Dorsolateral prefrontal cortex (tissue), 122 donors: ENCODE measurements at places on chromosomes 7 and 10. TPM values are rescaled to one million over a fixed set of nuclear protein-coding genes. Genes with fewer than 3 reads are reported as not detected.

Gene UTF1
- total RNA-seq, result not detected

Gene VWA2
- 2.7 TPM for total RNA-seq

Gene IGF2BP3
- 6.7 TPM for total RNA-seq

Gene PLCE1
- 8.2 TPM for total RNA-seq

Gene SLC13A4
- total RNA-seq, result 0.49 TPM

Gene FKBP9
- 74.5 TPM for total RNA-seq

Gene NXPH1
- 12.5 TPM for total RNA-seq

- DNase-seq, result no peak
These were observed 95.3 kb upstream of the CYP26C1 start for GRCh38 chr10:92965314-92965713.

DNA sequence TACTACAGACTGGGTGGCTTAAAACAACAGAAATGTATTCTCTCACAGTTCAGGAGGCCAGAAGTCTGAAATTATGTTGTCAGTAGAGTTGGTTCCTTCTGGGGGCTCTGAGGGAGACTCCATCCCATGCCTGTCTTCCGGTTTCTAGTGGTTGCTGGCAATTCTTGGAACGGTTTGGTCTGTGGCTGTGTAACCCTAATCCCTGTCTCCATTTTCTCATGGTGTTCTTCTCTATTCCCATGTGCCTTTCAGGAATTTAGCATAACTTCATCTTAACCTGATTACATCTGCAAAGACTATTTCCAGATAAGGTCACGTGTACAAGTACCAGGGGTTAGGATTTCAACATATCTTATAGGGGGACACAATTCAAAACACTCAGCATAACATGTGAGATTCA, 73.2 kb downstream of the FAM241B start:
- no peak for DNase-seq

DNA sequence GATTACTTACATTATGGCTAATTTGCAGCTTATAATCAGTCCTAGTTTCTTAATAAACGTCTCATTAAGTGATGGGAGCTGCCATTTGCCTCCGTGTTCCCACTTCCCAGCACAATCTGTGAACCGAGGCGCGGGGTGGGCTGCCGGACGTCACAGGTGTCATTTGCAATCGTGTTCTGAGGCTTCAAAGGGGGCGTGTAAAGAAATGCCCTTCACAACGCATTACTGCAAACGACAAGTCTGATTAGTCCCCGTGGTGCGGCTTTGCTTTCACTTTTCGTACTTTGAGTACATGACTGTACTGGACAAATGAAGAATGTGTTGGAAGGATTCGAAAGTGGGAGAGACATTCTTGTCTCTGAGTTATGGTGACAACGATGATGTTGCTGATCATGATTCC, 614.2 kb upstream of the ADARB2 start:
- DNase-seq, result no peak

DNA sequence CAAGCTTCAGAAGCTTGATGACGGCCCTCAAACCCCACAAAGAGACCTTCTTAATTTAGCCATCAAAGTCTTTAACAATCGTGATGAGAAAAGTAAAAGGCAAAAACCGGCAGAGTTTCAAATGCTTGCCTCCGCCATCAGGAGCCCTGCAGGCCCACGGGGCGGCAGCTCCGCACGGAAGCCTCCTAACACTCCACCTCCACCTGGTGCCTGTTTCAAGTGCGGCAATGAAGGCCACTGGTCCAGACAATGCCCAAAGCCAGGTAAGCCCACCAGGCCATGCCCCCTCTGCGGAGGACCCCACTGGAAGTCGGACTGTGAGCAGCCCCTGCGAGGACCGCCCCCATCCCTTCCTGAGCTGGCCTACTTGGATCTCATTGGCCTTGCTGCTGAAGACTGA, 43.6 kb downstream of the CBX3 start:
- no peak for DNase-seq

DNA sequence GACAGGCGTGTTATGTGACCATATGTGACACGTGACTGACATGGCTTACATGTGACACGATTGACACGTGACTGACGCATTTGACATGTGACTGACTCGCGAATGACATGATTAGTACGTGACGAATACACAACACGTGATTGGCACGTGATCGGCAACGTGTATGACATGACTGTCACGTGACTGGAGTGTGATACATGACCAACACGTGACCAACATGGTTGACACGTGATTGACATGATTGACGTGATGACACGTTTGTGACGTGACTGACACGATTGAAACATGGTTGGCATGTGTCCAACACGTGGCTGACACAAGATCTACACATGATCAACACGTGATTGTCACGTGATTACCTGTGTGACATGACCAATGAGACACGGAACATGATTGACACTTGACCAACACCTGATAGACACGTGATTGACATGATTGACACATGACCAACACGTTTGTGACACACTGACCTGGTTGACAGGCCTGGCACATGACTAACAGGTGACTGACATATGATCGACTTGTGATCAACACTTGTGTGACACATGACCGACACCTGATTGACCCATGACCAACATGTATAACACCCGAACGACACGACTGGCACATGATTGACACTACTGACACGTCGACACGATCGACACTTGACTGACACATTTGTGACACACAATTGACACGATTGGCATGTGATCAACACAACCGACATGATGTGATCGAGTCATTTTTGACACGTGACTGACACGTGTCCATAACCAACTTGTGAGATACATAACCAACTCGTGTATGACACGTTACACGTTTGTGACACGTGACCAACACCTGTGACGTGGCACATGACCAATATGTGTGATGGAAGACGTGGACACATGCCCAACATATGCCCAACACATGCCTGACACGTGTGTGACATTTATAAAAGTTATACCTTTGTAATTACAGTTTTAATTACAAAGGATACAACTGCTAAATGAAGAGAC, 21.1 kb downstream of the CRPPA start:
- DNase-seq, result no peak

GRCh38 chr7:120442838-120443237, 169.9 kb downstream of the KCND2 start:
- no peak for DNase-seq

GRCh38 chr7:7861211-7861633, 107.4 kb upstream of the GLCCI1 start:
- no peak for DNase-seq

DNA sequence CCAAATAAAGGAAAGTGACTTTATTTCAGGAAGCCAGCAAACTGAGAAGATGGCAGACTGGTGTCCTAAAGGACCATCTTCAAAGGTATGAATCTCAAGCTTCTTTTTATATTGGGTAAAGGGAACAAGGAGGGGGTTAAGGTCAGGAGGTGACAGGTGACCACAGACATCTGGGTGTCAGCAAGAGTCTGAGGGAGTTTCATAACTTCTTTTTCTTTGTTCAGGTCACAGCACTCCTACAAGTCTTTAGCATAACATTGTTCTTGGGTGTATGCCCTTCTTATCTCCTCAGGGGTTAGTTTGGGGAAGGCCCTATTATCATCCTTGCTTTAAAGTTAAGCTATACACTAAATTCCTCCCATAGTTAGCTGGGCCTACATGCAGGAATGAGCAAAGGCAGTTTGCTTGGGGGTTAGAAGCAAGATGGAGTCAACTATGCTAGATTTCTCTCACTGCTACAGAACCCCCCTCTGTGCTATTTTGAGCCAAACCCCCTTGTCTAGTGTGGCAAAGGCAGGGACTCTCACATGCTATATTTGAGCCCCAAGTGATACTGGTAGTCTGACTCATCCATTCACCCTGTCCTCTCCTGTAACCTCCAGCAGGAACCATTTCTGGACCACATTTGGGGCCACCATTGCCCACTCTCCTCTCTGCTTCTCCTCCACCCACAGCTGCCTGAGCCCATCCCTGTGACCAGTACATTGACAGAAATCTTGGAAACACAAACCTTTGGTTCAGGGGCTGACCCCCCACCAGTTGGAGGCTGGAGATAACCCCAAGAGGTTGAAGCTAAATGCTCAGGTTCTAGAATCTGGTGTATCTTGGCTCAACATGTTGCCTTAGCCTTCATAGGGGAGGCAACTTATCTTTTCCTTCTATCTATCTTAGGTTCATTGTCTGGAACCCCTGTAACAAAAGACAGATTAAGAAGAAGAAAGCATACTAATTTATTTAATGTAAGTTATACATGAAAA, 55.5 kb upstream of the LRGUK start:
- DNase-seq, result no peak

DNA sequence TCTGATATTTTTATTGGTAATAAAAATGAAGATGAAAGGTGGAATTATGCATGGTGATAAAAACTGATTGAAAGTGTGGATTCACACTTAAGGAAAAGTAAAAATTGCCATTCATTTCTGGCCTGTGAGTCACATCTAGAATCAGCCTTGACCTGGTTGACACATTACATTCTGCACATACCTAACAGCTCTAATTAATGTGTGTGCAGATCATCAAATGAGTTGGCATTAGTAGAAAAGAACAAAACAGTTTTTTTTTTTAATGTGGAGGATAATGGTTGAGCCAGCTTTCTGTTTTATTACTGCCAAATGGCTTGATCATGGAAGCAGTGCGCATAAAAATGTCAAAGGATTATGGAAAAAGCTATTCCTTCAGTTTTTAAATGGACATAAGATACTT, 142.6 kb upstream of the TMEM196 start:
- no peak for DNase-seq

DNA sequence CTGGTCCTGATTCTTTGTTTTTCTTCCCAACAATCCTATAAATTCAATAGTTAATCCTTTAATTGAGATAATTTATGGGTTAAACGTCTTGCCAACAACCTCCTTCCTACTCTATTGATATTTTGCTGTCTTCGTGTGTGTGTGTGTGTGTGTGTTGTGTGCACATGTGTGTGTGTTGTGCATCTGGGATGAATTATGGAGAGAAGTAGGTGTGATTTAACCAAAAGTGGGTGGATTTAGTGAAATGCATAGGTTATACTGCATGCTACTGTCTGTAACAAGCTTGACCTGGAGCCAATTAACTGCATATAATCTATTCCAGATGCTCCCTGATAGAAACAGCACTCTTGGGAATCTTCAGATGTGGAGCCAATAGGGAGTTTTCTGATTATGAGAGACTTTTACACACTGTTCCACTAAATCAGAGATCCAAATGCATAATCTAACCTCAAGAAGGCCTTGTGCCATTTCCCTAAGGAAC, 61.2 kb downstream of the SEMA3D start:
- DNase-seq, result no peak

- no peak for DNase-seq
These were observed 572.5 kb downstream of the ARL4A start for GRCh38 chr7:13259930-13260329.

- no peak for DNase-seq
These were observed 609.7 kb downstream of the DNAJB6 start for GRCh38 chr7:157946398-157947060.

DNA sequence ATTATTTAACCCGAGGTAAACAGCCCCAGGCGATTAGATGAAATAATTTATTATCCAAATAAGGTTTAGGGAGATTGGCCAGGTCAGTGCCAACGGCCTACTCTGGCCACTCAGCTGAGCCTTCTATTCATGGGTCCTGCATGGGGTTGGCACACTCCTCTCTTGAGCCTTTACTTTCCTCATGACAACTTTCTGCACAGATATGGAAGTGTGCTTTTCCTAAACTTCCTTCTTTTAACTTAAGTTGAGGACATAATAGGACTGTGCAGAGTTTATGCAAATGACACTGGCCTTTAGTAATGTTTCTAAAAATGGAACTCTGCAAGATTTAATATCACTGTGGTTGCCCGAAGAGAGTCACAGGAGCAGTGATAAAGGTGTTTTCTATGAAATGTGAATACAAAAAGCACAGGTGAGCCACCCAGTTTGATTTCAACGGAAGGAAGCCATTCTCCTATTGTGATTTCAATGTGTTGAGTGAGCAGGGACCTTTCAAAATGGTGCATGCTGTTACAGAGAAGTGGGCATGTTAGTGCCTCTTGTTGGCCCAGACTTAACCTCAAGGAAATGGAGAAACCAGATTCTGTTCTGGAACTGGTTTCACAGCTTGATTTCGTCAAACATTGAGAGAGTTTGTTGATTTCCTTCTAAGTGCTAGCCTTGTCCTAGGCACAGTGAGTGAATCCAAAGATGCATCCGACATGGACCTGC, 55.7 kb downstream of the LYZL2 start:
- DNase-seq, result no peak
